ENCODE measurements at places on chromosomes 4 and X.

DNA sequence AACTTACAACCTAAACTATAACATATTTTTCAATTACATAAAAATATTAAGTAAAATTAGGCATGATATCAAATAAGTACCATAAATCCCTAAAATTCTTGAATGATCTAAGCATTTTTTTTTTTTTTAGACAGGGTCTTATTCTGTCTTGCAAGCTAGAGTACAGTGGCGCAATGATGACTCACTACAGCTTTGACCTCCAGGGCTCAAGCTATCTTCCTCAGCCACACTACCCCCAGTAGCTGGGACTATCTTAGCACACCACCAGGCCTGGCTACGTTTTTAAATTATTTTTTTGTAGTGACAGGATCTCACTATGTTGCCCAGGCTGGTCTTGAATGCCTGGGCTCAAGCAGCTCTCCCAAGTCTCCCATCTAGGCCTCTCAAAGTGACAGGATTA, 1042.3 kb downstream of the FSTL5 start:
- DNase-seq: no peak

DNA sequence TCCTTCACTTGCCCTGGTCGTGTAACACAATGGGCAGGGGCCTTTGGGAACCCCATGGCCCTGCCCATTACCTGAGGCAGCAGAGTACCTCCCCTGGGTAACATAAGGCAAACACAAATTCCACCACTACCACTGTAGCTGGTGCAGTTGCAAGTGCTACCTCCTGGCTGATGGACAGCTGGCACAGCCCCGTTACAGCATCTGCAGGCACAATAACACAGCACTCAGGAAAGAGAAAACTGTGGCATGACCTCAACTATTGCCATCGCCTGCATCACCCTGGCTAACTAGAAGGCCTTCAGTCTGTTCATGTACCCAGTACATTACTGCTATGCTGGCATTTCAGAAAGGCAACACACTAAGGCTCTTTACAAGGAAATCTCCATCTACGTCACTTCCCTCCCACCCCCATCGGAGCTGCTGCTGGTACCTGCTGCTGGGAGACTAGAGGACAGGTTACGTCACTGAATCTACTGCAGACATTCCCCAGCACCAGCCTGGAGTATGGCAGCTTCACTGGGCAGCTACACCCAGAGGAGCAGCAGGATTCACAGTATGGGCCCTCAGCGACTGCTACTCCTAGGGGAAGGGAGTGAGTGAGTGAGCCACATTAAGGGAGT, 39.4 kb downstream of the ARFIP1 start:
- DNase-seq: no peak

DNA sequence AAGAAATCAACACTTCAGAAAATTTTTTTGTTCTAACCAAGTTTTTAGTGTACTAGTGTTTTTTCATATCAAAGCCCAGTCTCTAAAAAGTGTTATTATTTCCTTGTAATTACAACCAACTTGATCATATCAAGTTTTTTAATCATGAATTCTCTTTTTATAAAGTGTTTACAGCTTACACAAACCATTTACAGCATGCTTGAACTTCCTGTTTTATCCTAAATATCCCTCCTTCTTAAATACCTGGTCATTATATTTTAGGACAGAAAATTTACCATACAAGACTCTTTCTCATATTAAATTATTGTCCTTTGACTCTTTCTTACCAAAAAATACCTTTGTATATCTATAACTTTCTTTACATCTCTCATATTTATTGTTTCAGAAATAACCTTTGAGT, 89.4 kb upstream of the NPY2R start:
- DNase-seq: no peak

- DNase-seq: no peak
These were observed 14.2 kb downstream of the TAB3 start for GRCh38 chrX:30874851-30875250.

DNA sequence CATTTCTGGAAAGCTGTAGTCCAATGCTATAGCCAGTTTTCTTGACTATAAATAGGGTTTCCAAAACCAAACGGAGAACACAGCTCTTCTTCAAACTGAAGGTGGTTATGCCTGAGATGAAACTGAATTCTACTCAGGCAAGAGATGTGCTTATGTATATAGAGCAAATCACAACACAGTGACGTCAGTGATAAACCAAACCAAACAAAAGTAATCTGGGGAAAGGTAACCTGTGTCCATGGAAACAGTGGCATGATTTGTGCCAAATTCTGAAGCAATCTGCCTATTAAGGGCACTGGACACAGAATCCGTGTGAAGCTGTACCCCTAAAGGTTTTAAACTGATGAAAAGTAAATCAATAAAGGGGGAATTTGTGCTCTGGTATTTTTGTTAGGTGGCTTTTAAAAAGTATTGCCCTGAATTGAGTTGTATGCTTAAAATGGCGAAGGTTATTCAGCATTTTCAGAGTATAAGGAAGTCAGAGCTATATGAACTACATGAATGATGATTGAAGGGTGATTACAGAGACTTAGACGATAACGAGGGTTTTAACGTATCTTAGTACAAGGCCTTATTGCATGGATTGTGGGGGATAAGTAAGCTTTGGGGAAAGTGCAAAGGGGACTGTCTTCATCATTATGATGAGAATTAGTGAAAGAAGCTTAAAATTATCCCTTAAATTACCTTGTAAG, 38.6 kb downstream of the NPY5R start:
- no peak for DNase-seq

DNA sequence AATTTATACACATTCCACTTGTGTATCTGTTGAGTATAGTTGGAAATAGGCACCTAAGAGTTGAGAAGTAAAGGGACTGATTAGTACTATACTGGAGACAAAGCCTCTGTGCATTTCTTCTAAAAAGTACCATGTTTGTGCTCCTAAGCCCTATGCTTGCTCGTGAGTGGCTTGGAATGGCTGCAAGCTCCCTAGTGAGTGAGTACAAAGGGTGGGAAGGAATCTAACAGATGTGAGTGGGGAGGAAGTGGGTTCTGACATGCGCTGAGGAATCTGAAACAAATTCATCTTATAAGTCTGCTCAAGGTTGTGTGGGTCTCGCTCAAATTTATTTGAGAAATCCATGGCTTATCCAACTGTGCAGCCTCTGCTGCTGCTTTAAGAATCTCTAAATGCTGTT, 13.3 kb downstream of the SPCS3 start:
- DNase-seq: no peak

GRCh38 chrX:7948483-7948882, 21.3 kb upstream of the PNPLA4 start:
- no peak for DNase-seq

DNA sequence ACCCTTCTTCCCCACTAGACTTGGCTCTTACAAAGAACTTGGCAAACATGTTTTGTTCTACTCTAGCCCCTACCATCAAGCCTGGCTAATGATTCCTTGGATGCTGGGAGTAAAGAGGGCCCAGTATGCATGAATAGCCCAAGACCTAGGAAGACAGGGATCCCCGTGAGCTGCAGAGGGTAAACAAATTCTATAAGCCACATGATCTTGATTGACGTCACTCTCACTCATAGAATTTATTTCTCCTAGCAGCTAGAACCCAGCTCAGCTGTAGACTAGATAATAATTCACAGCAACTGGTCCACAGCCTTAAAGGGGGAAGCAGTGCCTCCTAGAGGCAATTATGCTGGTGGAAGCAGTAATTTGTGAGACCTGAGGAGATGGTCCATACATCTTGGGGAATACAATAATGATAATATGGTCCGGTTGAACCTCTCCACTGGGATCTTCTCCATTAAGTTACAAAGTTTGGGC, 16.1 kb upstream of the USO1 start:
- DNase-seq: no peak

GRCh38 chrX:48611703-48612102, 14.4 kb downstream of the WDR13 start:
- no peak for DNase-seq

- no peak for DNase-seq
These were observed 220.2 kb downstream of the SOWAHB start for GRCh38 chr4:76677571-76678326.

- no peak for DNase-seq
These were observed 31.8 kb upstream of the HSD17B13 start for GRCh38 chr4:87354168-87355102.

DNA sequence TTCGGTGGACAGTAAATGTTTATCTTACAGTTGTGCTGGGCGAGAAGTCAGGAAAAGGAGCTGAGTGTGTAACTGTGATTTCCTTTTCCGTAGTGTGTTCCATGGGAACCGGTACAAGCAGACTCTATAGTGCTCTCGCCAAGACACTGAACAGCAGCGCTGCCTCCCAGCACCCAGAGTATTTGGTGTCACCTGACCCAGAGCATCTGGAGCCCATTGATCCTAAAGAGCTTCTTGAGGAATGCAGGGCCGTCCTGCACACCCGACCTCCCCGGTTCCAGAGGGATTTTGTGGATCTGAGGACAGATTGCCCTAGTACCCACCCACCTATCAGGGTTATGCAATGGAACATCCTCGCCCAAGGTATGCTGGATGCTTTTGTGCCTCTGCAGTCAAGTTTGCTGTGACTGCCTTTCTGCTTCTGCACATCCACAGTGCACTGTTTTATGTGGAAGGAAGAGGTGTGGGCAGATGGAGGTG, 27.4 kb downstream of the NOCT start:
- no peak for DNase-seq

GRCh38 chr4:6692806-6693205, 872 bp upstream of the S100P start:
- DNase-seq: no peak

GRCh38 chr4:16142598-16143310, 58.9 kb upstream of the PROM1 start:
- no peak for DNase-seq

GRCh38 chr4:143667461-143667860, 33.0 kb downstream of the FREM3 start:
- DNase-seq: peak; percentile 59

DNA sequence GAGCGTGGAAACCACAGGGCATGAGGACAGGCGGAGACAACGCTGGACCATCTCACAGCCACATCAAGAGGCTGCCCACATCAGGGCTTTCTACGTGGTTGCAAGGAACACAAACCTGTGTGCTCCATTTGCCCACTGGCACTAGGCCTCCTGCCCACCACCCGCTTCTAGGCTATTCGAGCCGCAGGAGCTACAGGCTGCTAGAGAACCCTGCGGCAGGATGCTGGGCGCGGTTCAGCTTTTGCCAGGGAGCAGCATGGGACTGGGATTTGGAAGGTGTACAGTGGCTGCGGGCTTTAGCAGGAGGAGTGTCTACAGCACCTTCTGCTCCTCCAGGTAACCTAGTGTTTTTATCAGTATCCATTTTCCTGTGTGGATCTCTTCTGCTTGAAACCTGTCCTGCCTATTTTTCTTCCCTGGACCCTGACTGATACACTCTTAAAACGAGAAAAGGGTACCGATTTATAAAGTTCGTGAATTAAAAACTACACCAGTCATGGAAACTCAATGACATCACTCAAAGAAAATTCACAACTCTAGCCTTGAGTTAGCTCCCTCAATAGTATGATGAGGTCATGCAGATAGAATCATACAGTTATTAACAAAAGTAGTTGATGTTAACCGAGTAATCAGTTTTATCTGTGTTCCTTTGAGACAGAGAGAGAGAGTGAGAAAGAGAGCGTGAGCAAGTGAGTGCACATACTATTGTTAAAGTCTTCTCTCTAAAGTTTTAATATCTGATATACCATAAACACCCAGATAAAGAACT, 12.8 kb downstream of the NOP14 start:
- DNase-seq: no peak

GRCh38 chrX:138254001-138254400, 457.5 kb downstream of the FGF13 start:
- DNase-seq: no peak

DNA sequence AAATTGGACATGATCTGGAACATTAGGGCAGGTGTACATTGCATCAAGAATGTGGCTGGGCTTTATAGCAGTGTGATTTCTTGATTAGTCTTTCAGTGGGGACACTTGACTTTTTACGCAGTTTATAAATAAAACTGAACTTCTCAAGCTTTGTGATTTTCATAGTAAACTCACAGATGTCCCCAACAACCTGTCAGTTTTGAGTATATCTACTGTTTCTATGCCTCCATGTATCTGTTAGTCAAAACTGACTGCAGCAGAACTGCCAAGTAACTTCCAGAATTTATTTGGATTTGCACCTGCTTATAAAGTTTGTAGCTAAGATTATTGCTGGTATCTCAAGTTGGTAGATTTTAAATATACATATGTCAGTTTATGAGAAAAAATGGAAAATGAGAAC, 20.0 kb downstream of the PTTG2 start:
- DNase-seq: no peak

GRCh38 chr4:71980976-71981375, 50.8 kb upstream of the NPFFR2 start:
- DNase-seq: no peak

GRCh38 chr4:3415471-3416141, 26.2 kb upstream of the HGFAC start:
- peak; percentile 59 for DNase-seq

DNA sequence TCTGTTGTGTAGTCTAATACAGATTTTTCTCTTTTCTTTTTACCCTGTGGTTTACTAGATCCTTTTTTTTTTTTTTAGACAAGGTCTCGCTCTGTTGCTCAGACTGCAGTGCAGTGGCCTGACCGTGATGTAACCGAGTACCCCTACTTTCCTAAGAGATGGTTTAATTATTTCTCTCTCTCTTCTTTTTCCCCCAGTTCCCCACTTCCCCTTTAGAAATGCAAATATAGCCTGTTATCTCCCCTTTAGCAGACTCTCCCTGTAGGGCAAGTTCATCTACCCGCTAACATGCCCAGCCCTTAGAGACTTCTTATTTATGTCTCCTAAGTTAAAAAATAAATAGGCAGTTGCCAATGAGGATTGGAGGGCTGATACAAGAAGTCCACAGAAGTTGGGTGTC, 4.5 kb downstream of the SNX25 start:
- DNase-seq: no peak

DNA sequence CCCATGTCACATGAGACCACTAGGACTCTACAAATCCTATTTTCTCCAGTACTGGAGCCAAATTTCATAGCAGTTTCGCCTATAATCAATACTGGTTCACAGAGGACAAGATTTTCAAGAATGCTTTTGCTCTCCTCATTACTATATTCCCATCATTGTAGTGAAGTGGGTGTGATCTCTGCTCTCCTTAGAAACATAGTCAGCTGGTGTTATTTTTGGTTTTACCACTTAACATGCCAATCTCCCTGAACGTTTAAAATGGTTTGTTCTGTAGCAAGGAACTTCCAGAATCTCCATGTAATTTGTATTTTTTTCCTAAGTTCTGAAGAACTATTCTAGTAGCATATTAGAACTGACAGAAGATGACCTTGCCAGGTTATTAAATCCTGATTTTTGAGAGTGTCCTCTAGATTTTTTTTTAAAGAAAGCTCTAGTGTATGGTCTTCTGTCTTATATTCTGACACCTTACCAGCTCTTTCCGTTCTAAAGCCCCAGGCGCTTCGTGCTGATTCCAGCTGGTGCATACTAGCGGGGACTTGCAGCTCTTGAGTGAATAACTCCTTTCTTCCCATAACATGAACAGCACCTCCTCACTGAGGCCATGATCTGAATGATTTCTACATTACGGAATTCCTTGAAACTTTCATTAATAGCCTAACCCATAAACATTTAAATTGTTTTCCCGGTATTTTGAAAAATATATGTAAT, 1372.9 kb downstream of the TECRL start:
- no peak for DNase-seq

Data from aorta (tissue), 5 donors.